ENCODE measurements at places on chromosomes 2 and 18.

- DNase-seq: no peak
Observed at GRCh38 chr2:20232837-20233207, 7.9 kb upstream of the SDC1 start.

DNA sequence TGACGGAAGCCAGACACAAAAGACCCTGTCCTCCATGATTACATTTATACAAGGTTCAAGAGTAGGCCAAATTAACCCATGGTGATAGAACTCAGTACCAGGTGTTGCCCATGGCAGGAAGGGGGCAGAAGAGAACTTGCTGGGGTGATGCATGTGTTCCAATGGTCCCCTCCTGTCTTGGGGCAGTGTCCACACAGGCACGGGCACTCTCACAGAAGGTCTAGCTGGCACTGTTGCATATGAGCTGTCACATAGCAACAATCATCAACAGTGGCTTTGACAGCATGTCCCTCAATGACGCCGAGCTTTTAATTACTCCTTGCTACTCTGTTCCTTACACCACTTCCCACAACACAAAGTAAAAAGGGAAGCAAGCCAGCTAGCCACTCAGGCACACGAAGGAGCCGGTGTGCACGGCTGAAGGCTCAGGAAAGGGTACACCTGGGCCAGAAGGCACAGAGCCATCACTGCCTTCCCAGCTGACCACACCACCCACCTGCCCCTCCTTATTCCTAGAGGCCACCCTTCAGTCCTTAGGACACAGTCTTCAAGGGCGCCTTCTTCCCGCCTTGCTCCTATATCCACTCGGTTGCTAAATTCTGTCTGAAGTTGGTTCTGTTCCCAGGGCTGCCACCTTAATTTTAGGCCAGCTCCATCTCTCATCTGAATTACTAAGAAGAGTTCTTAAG lies 28.9 kb downstream of the RPL31 start:
- no peak for DNase-seq

DNA sequence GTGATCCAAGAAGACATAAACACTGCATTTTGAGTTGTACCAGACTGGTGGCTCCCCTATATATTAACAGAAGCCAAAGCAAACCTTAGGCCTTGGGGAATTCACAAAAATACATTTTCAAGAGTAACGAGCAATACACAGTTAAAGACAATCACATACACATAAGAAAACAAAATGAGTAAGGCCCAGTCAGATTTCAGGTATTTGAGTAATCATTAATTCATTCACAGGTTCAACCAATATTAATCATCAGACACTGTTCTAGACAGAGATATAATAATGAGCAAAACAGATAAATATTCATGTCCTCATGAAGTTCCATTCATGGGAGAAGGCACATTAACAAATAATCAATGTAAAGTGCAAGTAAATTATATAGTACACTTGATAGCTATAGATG lies 9.6 kb downstream of the STPG4 start:
- no peak for DNase-seq

DNA sequence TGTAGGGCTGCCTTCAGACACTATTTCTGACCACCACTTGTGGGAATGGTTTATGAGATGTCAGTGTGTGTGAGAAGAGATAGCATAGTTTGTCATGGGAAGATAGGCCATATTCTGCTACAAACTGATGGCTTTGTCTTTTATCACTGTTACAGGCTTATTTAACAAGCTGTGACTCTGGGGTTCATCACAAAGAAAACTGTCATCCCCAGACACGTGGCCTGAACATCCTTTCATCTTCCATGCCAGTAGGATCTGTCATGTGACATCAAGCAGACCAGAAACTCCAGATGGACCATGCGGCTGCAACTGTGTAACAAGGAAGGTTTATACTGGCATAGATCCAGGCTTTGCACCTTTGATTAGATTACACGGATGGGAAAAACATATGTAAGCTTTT lies 128.6 kb upstream of the KCNH7 start:
- no peak for DNase-seq

DNA sequence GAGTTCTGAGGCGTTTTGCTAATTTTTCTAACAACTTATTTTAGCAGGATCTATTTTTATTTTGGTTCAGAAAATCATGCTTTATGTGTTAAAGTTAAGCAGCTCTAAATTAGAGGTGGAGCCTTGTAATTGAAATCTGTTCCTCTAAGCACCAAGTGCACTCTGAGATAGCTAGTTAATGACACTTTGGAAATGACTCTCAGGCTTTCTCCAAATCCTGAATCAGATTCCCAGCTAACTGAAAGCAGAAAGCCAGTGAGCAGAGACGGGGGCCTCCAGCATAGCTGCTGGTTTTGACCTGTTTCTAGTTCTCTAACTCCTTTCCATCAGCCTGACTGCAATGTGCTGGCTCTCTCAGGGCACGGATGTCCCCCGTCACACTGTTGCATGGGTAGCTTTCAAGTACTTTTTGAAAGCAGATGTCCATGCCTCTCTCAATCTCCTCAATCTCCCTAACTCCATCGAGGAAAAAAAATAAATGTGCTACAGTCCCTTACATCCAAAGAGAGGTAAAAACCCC lies 326.5 kb downstream of the SATB2 start:
- DNase-seq: no peak

GRCh38 chr2:144738749-144739148 lies 218.8 kb upstream of the ZEB2 start:
- DNase-seq: no peak

GRCh38 chr18:76231402-76231801 lies 263.6 kb downstream of the ZNF516 start:
- DNase-seq: no peak

- DNase-seq: no peak
Observed at GRCh38 chr2:202196727-202197126, 41.7 kb downstream of the SUMO1 start.

DNA sequence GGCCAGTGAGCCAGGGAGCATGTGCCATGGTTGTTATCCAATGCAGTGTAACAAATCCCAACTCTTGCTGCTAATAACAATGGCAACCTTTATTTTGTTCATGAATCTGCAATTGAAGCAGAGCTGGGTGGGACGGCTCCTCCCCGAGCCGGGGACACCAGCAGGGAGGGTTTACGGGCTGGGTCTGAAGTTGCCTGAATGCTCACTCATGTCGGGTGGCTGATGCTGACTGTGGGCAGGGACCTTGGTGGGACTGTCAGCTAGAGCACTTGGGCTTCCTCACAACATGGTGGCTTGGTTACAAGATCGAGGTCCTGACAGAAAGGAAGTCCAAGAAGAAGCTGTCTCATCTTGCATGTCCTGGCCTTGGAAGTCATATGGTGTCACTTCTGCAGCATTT lies 264.5 kb downstream of the NDUFA10 start:
- no peak for DNase-seq

- no peak for DNase-seq
Observed at GRCh38 chr18:68056936-68057335, 540.4 kb upstream of the DSEL start.

DNA sequence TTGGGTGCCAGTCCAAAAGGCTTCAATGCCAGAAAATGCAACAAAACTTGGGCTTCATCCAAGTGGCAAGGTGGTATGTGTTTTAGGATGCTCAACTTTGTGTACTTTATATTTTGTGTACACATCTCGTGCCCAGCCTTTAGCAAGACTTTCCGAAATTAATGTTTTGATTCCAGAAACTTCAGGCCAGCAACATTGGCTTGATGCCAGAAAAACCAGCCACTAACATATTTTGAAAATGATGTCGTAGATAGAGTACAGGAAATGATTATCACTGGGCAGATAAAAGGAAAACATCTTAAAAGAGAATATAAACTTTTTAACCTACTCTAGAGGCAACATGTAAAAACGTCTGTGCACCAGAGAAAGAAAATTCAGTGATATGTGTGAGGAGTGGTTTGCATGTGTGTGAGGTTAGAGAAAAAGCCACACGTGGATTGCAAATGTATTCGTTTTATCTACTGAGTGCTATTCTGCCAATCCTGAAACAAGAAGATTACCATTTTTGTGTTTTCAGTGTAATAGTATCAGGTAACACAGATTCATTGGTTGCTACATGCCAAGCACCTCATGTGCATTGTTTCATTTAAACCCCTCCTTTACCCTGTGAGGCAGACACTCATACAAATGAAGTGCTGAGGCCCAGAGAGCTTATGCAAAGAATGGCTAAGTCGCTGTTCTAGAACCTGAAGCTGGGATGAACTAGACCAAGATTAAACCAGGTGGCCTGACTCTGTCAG lies 264.8 kb downstream of the C1D start:
- DNase-seq: no peak

DNA sequence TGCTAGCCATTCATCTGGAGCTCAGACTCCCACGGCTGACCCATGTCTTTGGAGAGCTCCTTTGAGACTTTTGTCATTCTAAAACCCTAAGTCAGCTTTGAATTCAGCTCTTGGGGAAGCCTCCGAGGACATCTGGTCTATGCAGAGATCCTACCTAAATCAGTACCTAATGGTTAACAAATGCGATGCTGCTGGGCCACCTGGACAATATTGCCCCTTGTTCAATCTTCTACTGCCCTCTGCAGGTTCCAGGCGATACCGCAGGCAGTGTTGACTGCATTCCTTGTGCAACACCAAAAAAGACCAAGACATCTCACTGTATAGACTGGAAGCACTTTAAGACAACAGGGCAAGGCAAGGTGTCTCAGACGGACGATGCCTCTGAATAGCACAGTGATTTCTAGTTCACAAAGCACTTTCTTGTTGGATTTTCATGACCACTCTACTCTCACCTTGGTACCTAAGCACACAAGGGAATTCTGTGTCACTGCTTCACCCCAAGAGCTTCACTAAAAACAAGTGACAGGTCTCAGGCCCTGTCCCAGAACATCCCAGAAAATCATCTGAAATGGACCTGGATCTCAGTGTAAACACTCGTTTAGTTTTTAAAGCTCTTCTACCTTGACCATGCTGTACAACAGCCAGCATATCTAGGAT lies 80.9 kb downstream of the XDH start:
- DNase-seq: peak; percentile 85
